ENCODE measurements at places on chromosomes 4 and X.
A peak's percentile ranks its signal among the peaks of the same experiment; 100 is the strongest.

GRCh38 chr4:74283614-74284013 is 24.7 kb upstream of the EPGN start:
- DNase-seq: peak; percentile 79

- DNase-seq: no peak
These were observed 221.5 kb downstream of the VEGFC start for GRCh38 chr4:176571206-176571605.

DNA sequence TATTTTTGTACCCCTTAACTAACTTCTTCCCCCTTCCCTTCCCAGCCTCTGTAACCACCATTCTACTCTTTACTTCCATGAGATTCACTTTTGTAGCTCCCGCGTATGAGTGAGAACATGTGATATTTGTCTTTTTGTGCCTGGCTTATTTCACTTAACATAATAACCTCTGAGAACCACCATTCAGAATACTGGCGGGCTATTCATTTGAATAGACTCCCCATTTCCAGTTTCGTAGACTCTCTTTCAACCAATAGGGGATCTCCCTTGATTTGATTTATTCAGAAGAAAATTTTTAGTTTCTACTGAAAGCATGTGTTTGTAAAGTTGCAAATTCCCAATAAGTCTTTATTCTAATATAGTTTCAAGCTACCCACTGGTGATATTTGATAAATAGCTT is 117.2 kb downstream of the GATB start:
- DNase-seq: no peak

DNA sequence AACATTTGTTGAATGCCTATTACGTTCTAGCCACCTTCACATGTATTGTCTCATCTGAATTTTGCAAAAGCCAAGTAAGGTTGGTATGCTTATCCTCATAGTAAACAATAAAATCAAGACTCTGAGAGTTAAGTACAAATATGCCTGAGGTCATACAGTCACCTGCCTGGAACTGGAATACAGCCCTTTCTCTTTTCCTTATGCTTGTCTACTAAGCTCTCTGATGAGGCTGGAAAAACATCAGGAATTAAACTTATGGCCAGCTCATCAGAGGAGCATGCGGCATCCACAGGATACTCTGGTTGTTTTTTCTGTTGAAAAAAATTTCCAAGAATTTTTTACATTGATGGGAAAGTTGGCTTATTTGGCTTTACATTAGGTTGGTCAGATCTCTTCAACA is 35.5 kb downstream of the NCAPG start:
- no peak for DNase-seq

DNA sequence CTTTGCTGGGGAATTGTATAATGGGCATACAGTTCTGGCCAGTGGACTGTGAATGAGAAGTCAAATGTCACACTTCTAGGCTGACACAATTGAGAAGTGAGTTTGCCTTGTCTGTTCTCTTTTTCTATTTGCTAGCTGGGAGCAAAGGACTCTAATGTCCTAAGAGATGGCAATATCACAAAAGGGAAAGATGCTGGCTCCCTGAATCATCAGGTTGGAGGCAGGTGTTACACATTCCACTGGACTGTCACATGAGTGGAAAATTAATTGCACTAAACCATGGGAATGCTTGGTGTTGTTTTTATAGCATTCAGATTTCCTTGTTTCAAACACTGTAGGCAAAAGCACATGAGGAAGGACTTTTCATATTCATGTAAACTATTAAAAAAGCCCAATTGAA is 388.3 kb downstream of the ADAM29 start:
- no peak for DNase-seq

DNA sequence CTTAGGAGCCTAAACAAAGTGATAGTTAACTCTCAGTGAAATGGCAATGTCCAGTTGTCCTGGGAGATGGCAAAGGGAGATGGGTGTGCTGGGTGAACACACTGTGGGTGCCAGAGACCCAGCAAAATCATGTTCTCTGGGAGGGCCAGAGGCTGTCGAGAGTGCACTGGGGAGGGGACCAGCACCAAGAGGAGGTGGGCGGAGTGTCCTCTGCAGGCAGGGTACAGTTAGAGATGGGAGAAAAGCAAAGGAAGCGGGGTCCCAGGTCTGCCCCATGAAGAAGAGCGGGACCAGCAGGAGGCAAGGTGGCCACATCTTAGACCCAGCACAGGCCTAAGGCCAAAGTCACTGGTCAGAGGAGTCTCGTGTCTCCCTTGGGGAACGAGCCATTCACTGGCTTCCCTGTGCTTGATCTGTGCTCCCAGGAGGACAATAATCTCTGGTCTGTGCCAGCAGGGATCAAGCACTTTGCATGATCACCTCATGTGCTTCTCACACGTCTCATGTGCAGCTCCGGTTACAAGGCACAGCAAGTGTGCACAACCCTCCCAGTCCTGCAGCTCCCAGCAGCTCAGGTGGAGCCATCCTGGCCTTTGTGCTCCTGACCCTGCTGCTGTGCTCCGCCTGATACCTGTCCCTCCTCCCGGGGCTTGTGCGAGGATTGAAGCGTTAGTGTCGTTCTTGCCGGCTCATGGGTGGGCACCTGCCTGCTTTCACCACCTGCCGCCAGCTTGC is 100.9 kb downstream of the FAM53A start:
- DNase-seq: no peak

DNA sequence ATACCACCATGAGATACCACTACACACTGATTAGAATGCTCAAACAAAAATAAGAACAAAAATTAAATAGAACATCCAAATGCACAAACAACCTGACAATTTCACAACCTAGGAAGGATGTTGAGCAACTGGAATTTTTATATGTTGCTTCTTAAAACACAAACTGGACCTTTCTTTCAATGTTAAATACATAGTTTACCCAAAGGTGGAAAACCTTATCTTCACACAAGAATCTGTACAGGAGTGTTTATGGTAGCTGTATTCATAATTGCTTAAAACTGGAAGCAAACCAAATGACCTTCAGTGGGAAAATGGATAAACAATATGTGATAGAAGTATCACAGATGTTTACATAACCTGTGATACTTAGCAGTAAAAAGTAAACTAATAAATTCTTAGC is 573.8 kb downstream of the MAGEB5 start:
- DNase-seq: no peak

- DNase-seq: no peak
These were observed 90.1 kb upstream of the AGA start for GRCh38 chr4:177532358-177532757.

DNA sequence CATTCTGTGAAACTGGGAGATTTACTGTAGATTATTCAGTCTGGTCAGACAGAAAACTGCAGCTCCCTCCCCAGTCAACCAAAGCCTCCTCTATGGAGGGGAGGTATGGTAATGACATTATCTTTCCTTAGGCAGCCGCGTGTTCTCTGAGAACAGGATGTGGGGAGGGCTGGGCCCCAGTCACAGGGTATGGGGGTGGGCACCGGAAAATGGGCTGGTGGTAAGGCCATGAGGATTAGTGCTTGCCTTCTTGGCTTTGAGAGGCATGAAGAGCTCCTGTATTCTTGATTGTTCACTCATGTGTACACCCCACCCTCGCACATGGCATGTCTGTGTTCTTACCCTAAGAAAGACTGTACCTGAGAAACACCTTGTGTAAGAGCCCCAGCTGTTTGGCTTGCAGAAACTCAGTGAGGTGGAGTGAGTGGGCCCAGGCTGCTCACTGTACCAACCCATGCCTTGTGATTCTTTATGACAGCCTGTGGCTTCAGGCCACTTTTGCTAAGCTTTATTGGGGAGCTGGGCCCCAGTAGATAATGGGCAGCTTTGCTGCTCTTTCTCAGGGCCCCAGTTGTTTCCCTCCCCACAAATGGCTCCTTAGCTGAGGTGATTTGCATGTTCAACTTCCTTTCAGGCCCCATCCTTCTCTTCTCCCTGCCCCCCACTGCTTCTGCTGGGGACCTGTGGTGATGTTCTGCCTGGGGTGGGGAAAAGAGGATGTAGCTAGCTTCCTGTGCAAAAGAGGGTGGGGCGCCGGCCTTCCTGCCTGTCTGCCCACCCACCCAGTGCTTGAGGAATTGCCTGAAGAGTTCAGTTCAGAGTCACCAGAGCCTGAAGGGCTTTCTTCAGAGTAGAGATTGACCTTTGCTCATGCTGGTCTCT is 30.7 kb downstream of the MSN start:
- DNase-seq: peak; percentile 51

DNA sequence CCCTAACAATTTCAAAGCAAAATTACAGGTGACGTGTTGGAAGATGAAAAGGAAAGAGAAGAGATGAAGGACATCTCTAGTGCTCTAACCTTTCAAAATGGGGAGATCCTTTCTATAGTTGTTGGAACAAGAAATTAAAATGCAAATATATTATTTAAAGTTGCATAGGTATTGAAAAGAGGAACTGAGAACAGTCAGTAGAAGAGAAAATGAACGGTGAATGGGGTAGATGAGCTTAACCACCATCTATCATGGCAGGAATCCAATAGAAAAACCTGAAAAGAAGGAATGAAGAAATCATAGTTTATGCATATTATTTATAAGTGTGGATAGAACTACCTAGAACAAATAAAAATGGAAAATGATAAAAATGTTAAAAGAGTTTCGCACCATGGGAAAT is 42.0 kb downstream of the ANXA5 start:
- no peak for DNase-seq
